ENCODE measurements at places on chromosomes 12 and 14.
A peak's percentile ranks its signal among the peaks of the same experiment; 100 is the strongest.

DNA sequence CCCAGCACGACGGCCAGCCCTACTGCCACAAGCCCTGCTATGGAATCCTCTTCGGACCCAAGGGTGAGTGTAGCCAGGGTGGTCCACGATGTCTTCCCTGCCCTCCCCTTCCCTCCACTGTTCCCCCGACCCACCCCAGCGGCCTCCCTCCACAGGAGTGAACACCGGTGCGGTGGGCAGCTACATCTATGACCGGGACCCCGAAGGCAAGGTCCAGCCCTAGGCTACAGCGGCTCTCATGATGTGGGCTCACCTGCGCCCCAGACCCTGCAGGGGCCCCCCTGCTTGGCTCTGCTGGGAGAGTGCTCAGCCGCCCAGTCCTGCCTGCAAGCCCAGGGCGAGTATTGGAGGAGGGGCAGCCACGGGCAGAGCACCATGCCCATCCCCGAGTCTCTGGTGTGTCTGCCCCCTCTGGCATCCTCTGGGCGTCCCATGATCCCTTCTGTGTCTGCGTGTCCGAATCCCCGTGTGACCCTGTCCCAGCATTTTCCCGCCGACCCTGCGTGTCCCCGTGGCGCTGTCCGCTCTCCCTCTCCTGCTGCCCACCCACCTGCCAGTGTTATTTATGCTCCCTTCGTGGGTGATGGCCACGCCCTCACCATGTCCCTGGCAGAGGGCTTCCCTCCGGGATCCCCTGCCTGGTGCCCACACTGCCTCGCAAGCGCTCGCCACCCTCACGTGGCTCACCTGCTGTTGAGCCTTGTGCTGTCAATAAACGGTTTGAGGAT is 5.0 kb downstream of the CRIP2 start:
- peak; percentile 15 for DNase-seq

DNA sequence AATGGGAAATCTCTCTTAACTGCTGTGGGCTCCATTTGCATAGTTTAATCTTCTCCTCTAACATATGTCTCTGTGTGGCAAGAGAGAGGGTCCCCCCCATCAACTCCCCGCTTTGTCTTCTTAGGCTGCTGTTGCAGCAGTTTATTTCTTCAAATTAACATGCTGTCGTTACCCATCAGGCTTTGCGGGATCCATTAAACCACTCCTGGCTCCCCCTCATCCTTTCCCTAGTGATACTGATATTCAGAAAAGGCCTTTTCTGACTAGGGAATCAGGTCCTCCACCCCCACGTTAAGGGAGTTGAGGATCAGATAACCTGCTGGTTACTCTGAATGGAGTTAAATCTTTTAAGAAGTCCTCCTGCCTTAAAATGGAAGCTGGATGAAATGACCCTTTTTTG is 15.2 kb downstream of the GPR84 start:
- DNase-seq: no peak

- no peak for DNase-seq
Measured at GRCh38 chr12:109937371-109937770, 37.3 kb downstream of the TCHP start.

DNA sequence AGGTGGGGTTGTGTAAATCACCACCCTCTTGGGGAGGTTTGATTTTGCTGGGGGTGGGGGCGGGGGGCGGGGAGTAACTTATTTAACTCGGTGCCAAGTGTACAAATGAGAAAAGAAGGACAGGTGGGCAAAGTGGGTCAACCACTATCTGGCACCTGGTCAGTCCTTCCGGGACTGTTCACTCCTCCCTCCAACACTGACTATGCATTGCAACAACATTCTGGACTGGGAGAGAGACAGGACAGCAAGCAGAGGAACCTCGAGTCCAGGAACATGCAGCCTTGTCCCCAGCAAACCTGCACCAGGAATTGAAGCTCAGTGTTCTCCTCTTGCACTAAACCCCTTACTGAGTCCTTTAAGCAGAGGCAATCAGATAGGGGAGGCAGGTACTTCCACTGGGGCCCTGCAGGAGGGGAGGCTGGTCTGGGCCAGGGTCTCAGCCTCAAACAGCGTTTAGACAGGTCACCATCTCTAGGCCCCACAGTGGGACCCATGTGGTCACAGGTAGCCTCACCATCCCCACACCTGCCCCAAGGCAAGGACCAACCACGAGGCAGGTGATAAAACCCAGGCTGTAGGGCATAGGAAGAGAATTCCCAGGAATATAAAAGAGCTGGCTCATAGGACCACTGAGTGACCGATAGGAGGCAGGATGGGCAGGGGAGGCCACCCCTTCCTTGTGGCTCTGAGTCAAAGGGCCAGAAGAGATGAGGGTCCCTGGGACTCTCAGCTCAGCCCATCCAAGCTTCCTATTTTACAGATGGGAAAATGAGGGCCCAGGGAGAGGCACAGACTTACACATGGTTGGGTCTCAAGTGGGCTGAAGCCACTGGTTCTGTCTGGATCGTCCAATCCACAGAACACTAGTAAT is 9.8 kb downstream of the CCDC85C start:
- DNase-seq: no peak

- no peak for DNase-seq
Measured at GRCh38 chr12:93019212-93019927, 90.3 kb upstream of the EEA1 start.

- no peak for DNase-seq
Measured at GRCh38 chr12:15689751-15690191, 99.4 kb downstream of the EPS8 start.

DNA sequence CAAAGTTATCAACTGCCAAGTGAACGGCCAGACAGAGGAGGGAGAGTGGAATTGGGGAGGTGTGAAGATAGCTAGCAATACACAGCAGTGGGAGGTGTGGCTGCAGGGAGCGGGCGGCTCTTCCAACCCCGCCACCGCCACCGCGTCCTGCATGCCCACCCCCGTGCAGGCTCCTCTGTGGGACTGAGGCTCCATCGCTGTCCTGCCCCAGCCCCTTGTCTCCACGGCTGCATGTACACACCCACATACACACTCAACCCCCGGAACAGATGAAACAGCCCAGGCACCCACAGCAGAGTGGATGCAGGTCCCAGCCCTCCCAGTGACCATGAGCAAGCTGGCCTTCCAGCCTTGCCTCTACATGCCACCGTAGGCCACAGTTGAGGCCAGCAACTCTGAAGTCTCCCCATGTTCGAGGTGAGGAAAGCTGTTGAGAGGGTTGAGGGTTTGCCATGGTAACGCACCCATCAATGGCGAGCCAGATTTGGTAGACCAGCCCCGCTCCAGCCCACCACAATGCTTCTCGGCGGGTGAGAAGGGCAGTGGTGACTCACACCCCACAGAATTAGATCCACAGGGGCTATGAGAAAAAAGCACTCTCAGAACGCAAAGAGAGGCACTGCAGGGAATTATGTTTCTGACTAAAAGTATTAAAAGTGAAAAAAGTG is 39.3 kb downstream of the PITPNM2 start:
- DNase-seq: no peak

- DNase-seq: no peak
Measured at GRCh38 chr12:118641249-118641648, 264.9 kb downstream of the SUDS3 start.

- no peak for DNase-seq
Measured at GRCh38 chr12:96719660-96720362, 187.2 kb upstream of the NEDD1 start.

DNA sequence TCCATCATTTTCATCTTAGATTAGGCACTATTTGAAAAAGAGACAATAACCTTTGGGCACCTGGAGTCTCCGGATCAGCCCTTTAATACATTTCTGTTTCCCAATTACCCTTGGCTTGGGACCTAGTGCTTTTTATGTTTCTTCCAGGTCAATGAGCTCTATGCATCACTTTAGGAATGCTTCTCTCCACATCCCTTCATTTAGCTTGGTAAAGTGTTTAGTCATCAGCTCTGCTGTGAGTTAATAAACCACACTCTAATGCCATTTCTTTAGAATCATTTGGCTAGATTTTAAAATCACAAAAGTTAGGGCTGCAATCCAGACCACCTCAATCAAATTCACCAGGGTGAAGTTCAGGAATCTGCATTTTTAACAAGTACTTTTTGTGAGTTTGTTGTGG is 41.7 kb downstream of the RASSF9 start:
- DNase-seq: no peak

DNA sequence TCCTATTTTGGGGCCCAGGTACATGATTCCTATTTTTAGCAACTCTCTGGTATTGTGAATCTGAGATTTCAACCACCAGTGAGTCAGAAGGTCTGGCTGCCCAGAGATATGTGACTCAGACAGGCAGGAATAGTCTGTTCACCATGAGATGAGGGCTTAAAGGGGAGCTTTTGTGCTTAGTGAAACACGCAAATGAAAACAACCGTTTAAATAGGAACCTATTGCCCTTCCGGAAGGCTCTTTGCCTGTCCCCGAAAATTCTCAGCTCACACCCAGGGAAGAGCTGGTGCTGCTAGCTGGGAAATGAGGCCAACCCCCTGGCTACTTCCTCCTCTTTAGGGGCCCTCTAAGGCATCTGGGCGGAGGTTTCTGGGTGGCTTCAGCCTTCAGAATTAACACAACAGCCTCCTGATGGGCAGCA is 283.6 kb downstream of the CACNA1C start:
- peak; percentile 37 for DNase-seq

DNA sequence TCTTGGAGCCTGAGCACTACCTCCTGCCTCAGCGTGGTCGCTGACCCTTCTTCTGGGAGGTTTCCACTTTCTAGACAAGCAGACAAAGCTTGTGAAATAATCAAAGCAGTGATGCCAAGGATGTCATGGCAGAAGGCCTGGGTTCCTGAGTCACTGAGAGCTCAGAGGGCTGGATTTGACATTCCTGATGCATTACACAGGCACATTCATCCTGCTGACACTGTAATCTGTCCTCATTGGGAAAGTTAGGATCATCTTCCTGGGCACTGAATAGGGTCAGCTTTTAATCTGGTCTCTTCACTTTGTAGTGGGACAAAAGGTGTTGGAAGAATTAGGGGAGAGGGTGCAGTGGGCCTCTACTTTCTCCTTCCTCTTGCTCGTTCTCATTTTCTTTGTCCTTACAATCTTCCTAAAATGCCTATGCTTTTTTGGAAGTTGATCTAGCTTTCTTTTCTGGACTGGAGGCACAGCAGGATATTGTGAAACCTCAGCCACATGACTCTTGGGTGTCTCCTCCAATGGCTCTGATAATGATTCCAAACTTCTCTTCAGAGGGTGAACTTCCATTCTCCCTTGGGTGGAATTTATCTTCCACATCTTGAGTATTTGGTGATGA is 29.6 kb downstream of the EEA1 start:
- no peak for DNase-seq

DNA sequence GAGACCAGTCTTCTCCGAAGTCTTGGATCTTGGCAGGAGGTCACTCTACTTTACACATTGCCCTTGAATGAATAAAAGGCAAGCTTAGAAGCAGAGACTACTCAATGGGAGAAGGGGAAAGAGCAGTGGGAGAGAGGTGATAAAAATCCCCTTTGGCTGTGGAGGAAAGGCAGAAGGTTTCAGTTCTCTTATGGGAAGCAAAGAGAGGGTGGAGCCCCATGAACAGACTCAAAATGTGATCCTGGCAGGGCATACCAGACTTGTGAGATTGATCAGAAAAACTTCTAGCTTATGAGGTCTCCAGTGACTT is 49.6 kb upstream of the HECTD1 start:
- no peak for DNase-seq

- DNase-seq: no peak
Measured at GRCh38 chr12:101826766-101827368, 3.9 kb downstream of the GNPTAB start.

GRCh38 chr12:59820594-59821011 is 224.8 kb downstream of the SLC16A7 start:
- DNase-seq: no peak

DNA sequence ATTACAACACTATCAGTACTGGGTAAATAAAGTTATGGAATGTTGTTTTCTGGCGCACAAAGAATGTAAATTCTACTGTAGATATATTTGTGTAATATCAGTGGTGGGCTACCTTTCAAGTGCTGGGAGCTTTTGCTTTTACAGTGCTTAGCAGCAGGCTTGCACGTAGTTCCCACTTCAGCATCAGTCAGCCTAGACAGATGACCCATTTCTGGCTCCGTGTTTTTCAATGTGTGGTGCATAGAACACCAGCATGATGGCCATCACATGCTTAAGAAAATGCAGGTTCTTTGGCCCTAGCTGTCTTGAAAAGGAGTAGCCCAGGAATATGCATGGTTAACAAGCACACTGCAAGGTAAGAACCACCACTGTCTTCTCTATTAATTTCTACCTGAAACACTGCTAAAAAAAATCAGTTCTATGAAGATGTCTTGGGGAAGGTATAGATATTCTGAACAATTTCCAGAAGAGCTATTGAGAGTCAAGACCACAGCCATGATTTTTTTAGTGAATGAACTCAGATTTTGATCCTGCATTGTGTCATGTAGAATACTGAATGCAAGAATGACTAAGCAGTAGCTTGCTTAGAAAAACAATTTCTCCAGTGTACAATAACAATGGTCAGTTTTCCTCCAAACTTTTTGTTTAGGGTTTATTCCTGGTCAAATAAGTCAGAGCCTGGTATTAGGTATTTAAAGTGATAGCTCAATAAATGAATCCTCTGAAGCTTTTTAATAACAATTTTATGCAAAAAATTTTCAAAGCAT is 195.7 kb downstream of the AKAP6 start:
- no peak for DNase-seq

- no peak for DNase-seq
Measured at GRCh38 chr14:57811998-57812546, 53.8 kb downstream of the SLC35F4 start.

DNA sequence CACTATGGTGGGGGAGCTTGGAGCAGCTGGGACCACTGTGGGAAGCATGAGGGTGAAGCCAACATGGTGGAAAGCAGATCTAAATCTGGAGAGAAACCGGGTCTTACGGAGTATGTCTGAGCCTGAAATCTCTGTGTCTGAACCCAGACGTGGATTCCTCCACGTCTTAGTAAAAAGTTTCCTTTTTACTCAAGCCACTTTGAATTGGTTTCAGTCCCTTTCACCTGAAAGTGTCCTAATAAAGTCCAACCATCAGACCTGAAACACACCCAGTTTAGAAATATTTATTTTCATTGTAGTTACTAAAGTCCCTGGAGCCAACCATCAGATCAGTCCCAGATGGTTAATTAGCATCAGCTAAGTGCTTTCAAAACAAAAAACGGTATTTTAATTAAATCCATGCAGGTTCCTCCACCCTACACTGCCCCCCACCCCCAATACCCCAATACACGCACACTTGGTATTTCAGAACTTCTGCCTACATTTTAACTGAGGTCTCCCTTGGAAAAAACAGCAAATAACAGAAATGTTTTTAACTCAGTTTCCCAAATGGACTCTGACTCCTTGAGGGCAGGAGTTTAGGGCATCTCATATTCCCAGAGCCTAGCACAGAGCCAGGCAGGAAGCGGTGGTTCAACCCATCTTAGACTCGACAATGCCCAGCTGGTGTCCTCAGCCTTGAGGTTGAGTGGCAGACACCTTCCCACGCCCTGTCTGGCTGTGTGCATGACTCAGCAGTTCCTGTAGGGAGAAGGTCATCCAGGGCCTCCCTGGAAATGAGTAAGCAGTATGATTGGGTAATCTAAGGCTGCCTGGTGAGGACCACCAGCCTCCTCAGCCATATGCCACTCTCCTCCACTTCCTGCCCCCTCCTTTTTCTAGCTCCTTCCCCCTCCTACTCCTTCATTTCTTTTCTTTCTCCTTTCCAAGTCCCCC is 175.8 kb downstream of the TTC8 start:
- DNase-seq: peak; percentile 59

All from CD4-positive, alpha-beta T cell treated with Interleukin-1 beta for 1 hour (primary cell).